GM13977 (cell line): ENCODE measurements at places on chromosomes 1 and 21.

GRCh38 chr1:184646824-184647223 is 107.8 kb downstream of the EDEM3 start:
- DNase-seq: no peak

DNA sequence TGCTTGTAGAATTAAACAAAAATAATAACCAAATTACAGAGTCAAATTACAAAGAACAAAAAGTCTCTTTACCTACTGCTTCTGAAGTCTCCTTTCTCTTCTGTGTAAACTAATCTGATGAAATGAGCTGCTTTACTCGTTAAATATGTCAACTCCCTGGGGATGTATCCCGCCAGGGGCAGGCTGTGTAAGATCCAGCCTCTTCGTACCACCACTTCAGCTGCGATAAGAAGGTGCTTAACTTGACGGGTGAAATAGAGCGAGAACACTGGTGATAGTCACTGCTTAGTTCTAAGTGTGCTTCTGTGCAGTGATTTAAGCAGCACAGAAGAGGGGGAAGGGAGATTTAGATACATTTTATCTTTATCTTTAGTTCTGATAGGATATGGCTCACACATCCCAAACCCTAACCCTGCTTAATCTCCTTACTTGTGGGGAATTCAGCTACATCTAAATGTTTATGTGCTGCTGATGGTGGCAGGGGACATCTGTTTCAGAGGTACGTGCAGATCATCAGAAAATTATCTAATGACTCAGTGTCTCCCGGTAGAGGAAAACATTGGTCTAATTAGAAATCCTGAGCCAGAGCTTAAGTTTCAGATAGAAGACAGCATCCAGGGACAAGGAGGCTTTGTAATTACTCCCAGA is 46.0 kb downstream of the RHOU start:
- DNase-seq: no peak

GRCh38 chr1:185742403-185742802 is 8.2 kb downstream of the HMCN1 start:
- DNase-seq: no peak

DNA sequence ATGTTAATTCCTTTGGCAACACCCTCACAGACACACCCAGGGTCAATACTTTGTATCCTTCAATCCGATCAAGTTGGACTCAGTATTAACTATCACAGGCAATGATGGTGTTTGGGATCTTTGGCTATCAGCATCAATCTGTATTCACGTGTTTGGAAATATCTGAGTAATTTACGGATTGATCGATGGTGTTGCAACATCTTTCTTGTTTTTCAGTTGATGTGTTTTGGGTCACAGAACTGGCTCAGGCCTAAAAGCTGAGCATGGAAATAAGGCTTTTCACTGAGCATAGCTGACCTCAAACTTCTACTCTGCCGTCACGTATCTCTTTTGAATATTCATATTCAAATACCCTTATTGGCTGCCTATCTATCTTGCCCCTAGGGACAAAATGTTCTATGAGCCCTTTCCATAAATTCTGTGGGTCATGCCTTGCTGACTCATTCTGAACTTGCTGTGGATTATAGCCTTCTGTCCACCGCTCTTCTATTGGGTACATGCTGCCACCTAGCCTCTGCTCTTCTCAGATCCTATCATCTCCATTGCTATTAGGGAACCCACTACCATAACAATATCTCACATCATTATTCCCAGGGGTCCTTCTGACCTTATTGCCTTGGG is 156.0 kb downstream of the PDE4B start:
- no peak for DNase-seq

GRCh38 chr1:197706601-197707000 is 68.7 kb downstream of the DENND1B start:
- DNase-seq: no peak
